WTC11 (cell line): ENCODE measurements at places on chromosomes 4 and X.
A peak's percentile ranks its signal among the peaks of the same experiment; 100 is the strongest.

DNA sequence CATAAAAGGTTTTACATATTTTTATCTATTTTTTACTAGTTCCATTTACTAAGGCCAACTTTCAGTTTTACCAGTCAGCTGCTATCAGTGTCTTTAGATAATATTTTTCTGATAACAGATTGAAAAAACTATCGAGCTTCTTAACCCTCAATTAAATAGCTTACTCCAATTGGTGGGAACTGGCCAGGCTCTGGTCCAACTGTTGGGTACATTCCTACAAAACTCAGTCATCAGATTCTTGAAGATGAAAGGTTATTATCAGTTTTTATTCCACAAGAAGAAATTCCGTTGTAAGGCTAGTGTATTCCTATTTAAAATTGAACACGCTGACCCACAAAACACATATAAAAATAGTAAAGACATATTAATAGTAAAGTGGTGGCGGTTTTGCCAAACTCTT lies 346.2 kb downstream of the MAPK10 start:
- no peak for DNase-seq

DNA sequence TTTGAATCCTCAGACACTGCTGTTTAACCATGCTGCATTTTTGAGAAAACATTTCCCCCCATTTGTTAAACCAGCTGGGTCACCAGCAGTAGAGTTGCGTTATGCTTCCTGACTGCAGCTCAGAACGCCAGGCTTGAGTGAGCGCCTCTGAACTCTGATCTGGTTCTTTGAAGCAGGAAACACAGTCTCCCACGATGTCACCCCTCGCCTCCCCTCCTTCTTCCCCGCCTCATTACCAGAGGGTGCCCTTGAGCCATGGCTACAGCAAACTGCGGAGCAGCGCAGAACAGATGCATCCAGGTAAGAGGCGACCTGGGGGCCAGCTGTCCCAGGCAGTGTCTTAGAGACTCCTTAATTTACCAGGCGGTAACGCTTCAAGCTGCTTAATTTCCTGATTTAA lies 78.4 kb downstream of the REPS2 start:
- peak; percentile 24 for DNase-seq

GRCh38 chr4:1305261-1305711 lies 15.6 kb downstream of the MAEA start:
- DNase-seq: no peak

DNA sequence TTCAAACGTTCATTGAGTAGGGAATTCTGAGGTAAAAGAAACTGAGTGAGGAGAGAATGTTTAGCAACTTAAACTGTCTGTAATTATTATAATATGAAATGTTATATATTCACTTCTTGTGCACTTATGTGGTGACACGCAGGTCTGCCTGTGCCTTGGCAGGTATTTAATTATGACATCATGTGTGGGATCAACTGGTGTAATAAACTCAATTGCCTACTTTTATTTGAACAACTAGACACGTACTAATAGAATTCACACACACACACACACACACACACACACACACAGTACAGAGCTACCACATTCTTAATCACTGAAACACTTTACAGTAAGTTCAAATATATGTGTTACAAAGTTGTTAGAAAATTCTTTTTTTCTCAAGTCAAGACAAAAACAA lies 20.7 kb upstream of the SLC25A31 start:
- DNase-seq: no peak

DNA sequence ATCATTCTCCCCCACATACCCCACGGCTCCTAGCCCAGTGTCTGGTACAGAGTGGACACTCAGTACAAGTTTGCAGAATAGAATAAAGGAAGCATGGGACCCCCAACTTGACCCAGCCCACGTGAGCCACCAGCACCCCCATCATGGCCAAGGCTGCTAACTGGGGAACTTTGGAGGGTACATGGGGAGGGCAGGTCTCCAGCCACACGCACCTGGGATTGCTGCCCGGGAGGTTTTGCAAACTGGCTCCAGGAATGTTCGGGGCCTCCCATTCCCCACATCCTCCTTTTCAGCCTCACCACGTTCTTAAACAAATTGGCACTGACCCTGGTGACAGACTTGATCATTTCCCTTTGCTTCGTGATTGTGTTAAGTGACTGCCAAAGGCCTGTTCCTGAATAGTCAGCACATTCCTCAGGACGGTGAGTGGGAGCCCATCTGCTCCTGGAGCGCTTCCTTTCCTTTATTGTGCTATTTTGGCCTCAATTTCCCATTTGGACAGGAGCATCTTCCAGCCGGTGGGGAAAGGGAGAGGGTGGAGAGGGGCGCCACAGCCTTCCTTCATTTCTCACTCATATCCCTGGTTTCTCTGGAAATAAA lies 18.7 kb upstream of the XPNPEP2 start:
- DNase-seq: no peak

- DNase-seq: no peak
Measured at GRCh38 chr4:18556402-18556801, 534.8 kb upstream of the LCORL start.

GRCh38 chr4:156476359-156476758 lies 495.2 kb downstream of the PDGFC start:
- no peak for DNase-seq

DNA sequence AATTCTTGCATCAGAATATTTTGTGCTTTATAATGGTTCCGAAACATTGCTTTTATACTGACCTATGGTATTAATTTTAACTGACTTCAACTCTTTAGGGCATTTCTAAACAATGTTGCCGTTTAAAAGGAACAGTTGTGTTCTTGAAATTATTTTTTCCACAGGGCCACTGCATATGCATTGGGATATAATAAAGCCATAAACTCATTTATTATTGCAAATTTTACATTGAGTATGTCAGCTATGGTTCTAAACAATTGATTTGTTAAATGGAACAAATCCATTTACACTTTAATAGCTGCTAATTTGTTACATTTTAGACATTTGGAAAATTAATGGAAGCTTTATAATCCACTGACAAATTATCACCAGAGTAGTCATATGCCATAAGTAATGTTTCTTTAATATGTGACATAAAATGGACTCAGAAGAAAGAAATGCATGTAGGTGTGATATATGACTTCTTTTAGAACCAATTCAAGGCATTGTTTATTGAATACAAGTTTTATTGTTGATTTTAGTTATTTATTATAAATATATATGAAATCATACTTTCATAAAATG lies 553.3 kb downstream of the TLL1 start:
- no peak for DNase-seq

GRCh38 chrX:12954376-12954775 lies 20.5 kb upstream of the TMSB4X start:
- DNase-seq: no peak

- no peak for DNase-seq
Measured at GRCh38 chrX:116282751-116283150, 112.2 kb downstream of the AGTR2 start.

GRCh38 chr4:79864500-79865200 lies 208.4 kb downstream of the ANTXR2 start:
- no peak for DNase-seq

DNA sequence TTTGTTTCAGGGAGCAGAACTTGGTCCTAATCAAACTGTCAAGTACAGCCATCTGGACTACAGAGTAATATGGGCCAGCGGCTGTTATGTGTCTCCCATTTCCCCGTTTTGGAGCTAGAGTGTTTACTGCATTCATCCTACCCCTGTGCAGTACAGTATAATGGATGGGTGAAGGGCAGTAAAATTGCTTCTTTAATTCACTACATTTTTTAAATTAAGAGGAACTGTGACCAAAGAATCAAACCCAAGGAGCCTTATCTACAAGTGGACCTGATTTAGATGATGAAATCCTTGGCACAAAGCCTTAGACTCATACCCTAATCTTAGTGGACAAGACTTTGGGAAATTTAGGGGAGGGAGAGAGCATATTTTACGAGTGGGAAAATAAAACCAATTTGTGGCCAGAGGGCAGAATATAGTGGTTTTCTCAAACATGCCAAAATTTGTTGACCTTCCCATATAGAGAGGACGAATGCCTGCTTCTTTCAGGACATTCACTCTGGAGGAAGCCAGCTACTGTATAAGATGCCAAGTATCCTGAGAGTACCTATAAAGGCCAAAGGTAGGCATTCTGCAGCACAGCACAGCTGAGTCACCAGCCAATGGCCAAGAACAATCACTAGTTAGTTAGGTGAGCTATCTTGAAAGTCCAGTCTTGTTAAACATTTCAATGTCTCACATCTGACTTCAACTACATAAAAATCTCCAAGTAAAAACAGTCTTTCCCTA lies 253.8 kb upstream of the KCNIP4 start:
- no peak for DNase-seq

- no peak for DNase-seq
Measured at GRCh38 chr4:42478509-42478908, 81.2 kb downstream of the SHISA3 start.

- DNase-seq: no peak
Measured at GRCh38 chr4:138500869-138501268, 258.7 kb upstream of the SLC7A11 start.

- no peak for DNase-seq
Measured at GRCh38 chr4:67694662-67695061, 6.3 kb downstream of the UBA6 start.

- DNase-seq: no peak
Measured at GRCh38 chr4:42778349-42778748, 114.2 kb upstream of the GRXCR1 start.

GRCh38 chr4:53477038-53477565 lies 99.7 kb downstream of the FIP1L1 start:
- no peak for DNase-seq

GRCh38 chrX:49174723-49175122 lies 3.0 kb downstream of the PLP2 start:
- DNase-seq: no peak

DNA sequence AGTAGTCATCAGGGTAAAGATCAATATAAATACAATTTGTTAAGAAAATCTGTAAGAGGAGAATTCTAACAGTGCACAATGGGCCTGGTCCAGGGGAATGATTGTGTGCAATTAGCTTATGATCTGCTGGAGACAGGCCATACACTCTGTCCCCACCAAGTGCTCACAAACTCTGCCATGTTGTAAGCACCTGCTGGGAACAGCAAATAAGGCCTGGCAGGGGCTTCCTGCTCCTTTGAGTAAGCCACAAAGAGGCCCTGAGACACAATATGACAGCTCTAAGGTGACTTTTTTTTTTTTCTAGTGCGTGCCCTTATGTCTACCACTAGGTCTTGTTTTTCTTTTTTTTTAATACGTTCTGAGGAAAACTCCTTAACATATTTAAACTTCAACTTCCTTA lies 866.3 kb upstream of the PCDH7 start:
- DNase-seq: peak; percentile 16
